ENCODE measurements at places on chromosomes 5 and 9. TPM values are rescaled to one million over a fixed set of nuclear protein-coding genes. Genes with fewer than 3 reads are reported as not detected.

C5orf52 gene
- total RNA-seq: not detected

DNA sequence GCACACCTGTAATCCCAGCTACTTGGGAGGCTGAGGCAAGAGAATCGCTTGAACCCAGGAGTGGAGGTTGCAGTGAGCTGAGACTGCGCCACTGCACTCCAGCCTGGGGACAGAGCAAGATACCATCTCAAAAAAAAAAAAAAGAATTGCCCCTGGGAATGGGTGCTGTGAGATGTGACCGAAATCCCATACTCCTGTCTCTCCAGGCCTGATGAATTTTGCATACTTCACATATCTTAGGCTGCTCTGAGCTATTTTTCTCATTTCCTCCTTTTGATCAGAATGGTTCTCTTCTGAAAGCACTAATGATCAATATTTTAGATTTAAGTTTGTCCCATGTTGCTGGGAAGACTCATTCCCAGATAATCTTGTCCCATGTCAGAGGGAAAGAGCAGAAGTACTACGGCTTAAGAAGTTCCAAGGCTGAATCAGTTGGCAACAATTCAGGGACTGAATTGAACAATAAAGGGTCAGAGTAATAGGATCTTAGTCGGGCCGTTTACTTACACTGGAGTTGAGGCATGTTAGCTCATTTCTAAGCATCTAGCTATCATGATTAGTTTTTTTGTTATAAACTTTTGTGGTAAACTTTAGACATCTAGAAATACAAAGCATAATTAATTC, 44.2 kb upstream of the TENT2 start:
- no peak for DNase-seq

SMAD5 gene
- total RNA-seq: 63.3 TPM

DNA sequence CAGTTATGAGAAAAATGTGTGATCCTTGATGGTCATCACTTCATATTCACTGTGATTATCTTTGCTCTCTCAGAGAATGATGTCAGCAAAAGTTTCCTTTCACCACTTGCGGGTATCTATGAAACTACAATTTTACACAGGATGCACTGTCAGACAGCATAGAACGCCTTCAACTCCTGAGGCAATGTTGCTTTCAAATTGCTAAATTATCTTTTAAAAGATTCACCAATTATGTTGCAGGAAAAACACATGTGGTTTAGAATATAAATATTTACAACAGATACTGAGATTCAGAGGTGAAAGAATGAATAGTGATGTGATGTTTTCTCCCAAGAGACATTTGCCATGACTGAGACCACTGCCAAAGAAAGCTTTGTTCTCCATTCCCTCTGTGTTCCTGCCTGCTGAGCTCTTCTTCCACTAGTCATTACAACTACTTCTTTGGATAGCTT, 879.8 kb upstream of the DMAC1 start:
- no peak for DNase-seq

GRCh38 chr9:103734471-103734870, 359.6 kb upstream of the SMC2 start:
- DNase-seq: no peak

GRCh38 chr5:126659805-126660482, 59.2 kb downstream of the PHAX start:
- no peak for DNase-seq

- DNase-seq: no peak
These were observed 43.9 kb downstream of the NSA2 start for GRCh38 chr5:74810915-74811314.

- DNase-seq: no peak
These were observed 52.7 kb downstream of the RXRA start for GRCh38 chr9:134378901-134379338.

DNA sequence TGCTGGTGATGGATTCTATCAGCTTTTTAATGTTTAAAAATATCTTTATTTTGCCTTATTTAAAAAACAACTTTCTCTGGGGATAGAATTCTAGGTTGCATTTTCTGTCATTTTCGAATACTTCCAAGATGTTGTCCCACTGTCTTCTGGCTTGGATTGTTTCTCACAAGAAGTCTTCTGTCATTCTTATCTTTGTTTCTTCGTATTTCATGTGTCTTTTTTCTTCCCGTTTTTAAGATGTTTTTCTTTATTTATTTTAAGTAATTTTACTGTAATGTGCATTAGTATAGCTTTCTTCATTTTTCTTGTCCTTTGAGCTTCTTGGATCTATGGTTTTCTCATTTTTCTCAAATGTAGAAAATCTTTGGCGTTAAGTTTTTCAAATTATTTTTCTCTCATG, 19.1 kb downstream of the STX17 start:
- DNase-seq: no peak

FAM81B gene
- total RNA-seq: not detected

GRCh38 chr9:4558371-4558998, 68.2 kb downstream of the SLC1A1 start:
- no peak for DNase-seq

DNA sequence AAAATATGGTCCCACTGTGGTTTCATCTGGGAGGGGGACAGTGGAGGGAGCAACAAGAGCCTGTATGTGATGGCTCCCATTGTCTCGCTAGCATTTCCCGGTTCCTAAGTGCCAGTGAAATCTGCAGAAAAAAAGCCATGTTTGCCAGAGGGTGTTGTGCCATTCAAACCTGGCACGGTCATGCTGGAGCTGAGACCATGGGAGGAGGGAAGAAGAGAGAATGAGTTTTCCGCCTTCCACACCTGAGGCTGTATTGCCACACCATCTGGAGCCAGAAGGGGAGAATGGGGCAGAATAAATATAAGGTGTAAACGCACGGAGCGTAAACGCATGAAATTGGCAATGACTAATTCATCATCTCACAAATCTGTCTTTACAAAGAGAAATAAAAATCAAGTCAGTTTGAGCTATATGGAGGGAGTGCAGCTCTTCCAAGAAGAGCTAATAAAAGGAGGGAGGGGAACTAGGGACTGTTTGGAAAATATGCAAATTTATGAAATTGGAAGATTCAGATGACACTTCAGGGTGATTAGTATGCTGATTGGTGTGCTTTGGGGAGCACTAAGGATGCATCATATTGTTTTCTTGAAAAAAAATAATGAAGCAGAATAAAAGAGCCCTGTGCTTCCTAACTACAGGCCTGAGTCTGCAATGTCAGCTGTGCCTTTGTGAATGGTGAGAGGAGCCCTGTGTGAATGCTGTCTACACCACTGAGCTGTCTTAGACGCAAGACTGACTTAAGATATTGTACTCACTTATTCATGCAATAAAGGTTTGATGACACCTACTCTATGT, 237.9 kb downstream of the NSG2 start:
- no peak for DNase-seq
